CD4-positive, alpha-beta T cell treated with Interleukin-6 for 4 hours (primary cell): ENCODE measurements at places on chromosomes 1 and 21.

DNA sequence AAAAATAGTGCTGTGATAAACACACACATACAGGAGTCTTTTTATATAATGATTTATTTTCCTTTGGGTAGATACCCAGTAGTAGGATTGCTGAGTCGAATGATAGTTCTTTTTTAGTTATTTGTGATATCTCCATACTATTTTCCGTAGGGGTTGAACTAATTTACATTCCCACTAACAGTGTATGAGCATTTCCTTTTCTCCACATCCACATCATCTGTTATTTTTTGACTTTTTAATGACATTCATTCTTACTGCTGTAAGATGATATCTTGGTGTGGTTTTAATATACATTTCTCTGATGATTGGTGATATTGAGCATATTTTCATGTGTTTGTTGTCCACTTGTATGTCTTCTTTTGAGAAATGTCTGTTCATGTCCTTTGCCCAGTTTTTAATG is 78.3 kb downstream of the NIBAN1 start:
- no peak for DNase-seq

DNA sequence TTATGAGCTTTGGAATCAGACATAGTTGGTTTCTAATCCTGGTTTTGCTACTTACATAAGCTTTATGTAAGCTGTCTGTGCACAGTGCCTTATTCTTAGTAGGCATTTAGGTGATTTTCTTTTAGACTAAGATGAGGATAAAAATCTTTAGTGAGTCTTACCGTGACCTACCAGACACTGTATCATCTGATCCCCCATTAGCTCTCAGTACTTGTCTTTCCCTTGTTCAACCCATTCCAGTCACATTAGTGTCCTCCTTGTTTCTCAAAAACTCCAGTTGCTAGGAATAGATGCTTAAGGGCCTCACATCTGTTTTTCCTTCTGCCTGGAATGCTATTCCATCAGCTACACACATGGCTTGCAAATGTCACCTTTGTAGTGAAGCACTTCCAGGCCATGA is 18.8 kb downstream of the PPP1R12B start:
- DNase-seq: no peak

- DNase-seq: no peak
These were observed 52.8 kb upstream of the EDN2 start for GRCh38 chr1:41537251-41537650.

GRCh38 chr1:169698976-169699375 is 12.4 kb downstream of the SELL start:
- DNase-seq: peak; percentile 17

DNA sequence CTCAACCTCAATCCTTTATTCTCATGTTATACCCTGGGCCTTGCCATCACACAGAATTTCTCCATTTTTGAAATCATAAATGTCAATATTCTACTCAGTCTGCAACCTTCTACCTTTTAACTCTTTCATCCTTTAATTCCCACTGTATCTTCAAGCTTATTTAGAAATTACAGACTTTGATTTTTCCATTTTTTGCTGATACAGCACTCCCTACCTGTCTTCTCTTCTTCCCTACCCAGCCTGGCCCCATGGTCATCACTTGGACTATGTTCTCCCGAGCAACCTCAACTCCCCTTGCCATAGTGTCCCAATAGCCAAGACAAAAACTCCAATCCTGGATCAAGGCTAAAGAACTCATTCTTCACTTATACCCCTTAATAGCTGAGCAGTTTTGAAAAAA is 14.6 kb downstream of the WARS2 start:
- no peak for DNase-seq

- no peak for DNase-seq
These were observed 329.5 kb upstream of the DUSP10 start for GRCh38 chr1:222071387-222071786.

GRCh38 chr1:40592107-40592803 is 60.8 kb downstream of the ZNF684 start:
- peak; percentile 4 for DNase-seq
